ENCODE measurements at places on chromosomes 11 and 22. TPM values are rescaled to one million over a fixed set of nuclear protein-coding genes. Genes with fewer than 3 reads are reported as not detected.

DNA sequence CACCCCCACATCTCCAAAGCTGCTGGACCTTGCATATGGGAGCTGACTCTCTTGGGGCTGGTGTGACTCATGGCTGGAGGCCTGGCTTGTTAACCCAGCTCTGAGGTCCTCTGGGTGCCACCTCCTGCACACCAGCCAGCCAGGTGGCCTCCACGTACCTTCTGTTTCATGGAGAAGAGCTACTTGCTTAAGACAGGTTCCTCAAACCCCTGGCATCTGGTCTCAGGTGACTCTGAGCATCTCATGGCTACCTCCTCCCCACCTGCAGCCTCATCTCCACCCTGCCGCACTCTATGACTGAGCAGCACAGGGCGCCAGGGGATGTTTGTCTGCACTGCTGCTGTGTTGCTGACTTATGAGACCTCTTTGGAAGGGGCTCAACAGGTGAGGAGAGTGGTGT is 55.7 kb downstream of the BCR start:
- DNase-seq, result no peak

GRCh38 chr11:13343931-13344717 is 66.5 kb downstream of the BMAL1 start:
- peak; percentile 75 for DNase-seq

GRCh38 chr11:10298342-10298741 is 4.3 kb upstream of the SBF2 start:
- peak; percentile 89 for DNase-seq

DNA sequence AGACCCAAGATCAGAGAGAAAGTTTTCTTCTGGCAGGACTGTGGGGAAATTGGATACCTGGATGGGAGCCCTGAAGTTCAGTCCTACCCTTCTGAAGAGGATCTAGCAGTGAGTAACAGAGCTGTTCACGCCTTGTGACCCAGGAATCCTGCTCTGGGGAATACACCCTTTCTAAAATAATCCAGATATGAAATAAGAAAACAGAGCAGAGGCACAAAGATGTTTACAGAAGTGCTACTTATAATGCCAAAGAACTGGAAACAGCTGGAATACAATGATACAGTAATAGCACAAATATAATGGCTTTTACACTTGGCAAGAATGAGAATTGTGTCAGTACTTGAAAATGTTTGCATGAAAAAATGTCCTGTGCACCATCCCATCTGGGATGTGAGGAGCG is 304.0 kb upstream of the NARS2 start:
- no peak for DNase-seq

DNA sequence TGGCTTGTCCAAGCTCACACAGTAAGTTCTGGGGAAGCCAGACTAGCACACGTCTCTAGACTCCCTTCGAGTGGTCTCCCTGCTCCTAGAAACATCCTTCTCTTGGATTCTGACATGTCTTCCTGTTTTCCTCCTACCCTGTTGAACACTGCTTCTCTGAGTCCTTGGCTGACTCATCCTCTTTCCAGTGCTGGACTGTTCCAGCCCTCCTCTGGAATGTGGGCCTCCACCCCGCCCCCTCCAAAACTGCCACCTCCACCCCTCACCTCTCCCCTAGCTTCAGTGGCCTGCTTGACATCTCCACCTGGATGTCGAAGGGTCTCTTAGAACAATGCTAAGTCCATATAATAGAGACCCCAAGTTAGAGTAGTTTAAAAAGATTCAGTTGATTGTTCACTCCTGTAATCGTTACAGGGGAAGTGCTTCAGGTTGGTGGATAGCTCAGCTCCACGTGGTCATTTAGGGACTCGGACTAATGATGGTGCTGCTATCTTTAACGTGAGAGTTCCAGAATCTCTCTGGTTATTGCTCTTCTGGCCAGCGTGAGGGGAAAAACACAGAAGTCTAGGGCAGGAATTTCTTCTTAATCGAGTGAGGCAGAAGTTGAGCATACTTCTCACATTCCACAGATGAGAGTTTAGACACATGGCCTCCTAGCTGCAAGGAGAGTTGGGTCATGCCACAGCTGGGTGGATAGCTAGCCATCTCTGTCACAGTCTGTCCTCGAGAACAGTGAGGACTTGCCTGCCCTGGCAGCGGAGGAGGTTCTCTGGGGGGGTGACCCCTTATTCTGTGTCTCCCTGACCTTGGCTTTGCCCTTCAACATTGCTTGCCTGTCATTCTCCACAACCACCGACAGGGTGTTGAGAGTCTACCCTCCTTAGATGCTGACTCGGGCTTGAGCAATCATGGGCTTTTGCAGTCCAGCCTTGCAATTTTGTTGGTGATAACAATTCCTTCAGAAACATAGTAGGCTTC is 4.7 kb upstream of the C11orf96 start:
- DNase-seq, result peak; percentile 46

The TLCD5 gene
- 11.4 TPM for total RNA-seq

DNA sequence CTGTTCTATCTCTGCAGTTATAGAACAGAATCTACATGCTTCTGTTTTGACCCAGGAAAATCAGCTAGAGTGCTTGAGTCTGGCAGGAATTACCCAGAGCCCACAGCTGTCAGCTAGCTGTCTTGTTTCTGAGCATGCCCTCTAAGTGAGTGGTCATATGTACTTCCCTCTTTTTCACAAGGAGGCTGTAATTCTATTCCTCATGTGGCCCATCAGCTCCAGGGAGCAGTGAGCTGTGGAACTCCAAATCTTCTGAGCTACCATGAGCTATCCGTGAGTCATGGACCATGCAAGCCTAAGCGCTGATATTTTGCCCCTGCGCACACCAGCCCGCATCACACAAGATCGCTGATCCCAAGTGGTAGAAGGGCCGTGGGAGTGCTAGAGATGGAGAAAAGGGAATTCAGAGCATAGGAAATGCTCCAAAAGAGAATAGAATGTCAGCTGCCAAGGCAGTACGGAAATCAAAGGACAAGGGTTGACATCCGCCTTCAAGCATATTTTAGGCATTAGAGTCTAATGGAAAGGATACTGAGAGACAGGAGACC is 5.4 kb downstream of the FJX1 start:
- peak; percentile 80 for DNase-seq

DNA sequence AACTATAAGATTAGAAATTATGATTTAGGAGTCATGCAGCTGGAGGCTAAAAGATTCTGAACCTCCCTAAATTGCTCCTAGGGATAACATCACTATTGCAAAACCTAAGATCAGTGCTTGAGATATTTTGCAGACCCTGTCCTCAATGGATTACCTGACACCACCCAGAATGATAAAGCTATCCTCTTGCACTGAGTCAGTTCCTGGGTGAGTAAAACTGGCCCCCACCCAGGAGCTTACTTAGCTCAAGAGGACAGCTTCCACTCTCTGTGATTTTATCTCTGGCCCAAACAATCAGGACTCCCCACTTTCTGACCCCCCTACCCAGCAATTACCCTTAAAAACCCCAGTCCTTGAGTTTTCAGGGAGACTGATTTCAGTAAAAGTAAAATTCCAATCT is 2074.4 kb upstream of the RAG2 start:
- no peak for DNase-seq

DNA sequence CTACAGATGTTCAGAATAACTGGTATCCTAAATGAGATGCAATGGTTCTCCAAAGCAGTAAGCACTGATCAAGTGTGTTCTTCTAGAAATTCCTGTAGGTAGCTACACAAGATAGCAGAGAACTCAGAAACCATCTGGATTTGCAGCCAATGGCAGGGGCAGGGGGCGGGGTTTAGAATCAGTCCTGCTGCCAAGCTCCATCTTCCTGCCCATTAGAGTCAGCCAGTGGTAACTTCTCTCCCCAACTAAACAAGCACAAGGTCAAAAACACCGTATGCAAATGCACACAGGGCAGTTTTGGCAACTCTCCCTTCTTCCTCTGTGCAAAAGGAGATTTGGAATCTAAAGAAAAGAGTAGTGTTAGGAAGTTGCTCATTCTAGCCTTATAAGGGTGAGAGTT is 237.5 kb upstream of the CCDC90B start:
- peak; percentile 3 for DNase-seq

- peak; percentile 77 for DNase-seq
Observed at GRCh38 chr22:18075720-18076497, 1.9 kb upstream of the PEX26 start.

DNA sequence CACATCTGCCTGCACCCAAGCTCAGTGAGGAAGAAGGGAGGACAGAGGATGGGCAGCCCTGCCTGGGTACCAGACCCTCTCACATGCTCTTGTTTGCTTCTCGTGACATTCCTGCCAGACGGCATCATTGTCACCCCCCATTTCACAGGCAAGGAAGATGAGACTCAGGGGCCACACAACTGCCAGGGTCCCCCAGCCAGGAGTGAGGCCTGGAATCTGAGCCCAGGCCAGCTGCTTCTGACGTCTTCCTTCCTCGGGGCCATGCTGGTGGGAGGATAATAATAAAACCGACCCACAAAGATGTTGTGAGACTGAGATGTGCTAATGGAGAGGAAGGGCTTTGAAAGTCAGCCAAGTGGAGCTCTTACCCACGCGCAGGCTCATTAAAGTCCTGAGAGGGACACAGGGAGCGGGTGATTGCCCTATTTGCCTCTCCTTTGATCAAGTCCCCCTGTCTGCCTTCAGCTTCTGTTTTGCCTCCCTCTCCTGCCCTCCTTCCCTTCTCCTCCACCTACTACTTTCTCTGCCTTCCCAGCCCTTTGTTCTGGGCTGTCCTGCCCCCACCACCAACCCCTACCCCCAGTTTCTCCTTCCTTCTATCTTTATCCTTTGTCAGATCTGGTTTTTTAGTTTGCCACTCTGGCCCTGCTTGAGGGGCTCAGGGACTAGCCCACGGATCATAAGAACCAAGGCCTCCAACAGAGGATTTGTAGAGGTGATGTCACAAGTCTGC is 62.7 kb downstream of the MCM5 start:
- DNase-seq, result no peak

DNA sequence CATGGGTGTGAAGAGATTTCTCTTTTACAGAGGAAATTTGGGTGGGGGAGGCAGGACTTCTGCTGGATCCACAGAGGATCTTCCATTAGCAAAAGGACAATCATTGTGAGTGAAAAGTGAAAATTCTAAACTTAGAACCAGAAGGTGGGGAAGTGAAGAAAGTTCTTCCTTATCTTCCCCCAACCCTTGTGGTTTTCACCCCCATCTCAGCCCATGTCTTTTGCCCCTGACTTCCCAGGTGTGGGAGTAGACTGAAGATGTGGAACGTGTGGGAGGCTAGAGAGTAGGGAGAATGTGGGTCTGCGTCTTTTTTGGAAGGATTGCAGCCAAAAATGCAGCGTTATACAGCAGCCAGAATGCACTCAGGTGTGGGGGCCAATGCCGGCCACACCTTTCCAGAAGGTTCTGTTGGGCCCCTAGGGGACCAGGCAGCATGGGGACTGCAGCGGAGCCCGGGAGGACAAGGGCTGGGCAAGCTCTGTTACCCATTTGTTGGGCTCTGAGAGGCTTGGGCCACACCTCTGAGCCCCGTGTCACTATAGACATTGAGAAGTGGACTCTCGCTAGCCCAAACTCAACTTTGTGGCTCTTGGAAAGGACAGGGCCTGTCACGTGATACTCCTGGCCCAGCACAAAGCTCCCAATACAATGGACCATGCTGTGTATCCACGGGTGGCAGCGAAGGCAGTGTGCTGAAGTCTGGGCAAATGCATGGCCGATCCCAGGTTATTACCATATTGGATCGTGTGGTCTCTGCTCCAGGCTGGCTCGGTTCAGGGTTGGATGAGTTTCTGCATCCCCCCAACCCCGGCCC is 32.8 kb upstream of the LINC01488 start:
- DNase-seq, result no peak

DNA sequence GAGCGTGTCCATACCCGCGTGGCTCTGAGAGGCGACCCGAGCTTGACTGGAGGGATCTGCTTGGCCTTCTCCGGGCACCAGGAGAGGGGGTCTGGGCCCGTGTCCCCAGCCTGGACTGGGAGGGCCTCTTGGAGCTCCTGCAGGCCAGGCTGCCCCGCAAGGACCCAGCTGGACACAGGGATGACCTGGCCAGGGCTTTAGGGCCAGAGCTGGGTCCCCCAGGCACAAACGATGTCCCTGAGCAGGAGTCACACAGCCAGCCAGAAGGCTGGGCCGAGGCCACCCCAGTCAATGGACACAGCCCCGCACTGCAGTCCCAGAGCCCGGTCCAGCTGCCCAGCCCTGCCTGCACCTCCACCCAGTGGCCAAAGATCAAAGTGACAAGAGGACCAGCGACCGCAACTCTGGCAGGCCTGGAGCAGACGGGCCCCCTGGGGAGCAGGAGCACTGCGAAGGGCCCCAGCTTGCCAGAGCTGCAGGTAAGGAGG is 38.2 kb downstream of the TRIOBP start:
- DNase-seq, result no peak

The YPEL1 gene
- 1.9 TPM for total RNA-seq

GRCh38 chr22:33472462-33473344 is 414.5 kb upstream of the SYN3 start:
- no peak for DNase-seq

Data from Daoy (cell line).